ENCODE measurements at places on chromosomes 1 and 21.

- DNase-seq = no peak
Measured at GRCh38 chr21:42656872-42657271, 3.5 kb downstream of the PDE9A start.

- no peak for DNase-seq
Measured at GRCh38 chr21:31656199-31657095, 3.0 kb upstream of the SOD1 start.

DNA sequence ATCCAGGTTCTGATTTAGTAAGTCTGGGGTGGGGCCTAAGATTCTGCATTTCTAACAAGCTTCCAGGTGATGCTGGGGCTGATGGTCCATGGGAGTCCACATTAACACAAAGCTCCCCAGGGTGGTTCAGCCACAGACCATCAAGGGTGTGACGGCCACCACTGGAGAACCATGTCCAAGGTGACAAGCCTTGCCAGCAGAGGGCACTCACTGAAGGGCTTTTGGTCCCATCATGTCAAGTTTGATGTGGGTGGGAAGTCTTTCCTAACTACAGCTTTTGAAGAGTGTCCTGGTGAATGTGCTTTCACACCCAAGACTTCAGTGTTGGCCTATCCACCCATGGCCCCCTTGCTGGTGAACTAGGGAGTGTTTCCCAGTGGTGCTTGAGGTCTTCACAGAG is 67.1 kb downstream of the UBE2T start:
- no peak for DNase-seq

- DNase-seq = no peak
Measured at GRCh38 chr1:201504799-201505502, 2.0 kb downstream of the CSRP1 start.

DNA sequence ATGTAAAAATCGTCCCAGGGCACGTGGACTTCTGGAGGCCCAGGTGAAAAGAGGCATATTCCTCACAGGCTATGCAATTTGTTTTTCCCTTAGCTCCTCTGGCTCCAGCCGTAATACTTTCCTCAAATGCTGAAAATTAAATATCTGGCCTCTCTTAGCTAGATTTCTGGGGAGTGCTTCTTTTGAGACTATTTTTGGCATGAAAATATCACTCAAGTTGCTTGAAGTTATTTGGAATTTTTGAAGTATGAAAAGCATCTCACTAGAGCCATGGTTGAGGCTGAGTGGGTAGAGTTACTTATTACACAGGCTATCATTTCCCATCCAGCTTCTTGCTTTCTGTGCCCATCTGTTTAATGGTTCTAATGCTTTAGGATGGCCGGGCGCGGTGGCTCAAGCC is 59.7 kb downstream of the MYOM3 start:
- no peak for DNase-seq

GRCh38 chr1:94927405-94928175 is 680 bp upstream of the CNN3 start:
- no peak for DNase-seq

Data from stimulated activated CD8-positive, alpha-beta memory T cell treated with anti-CD3 and anti-CD28 coated beads, Interleukin-15, amount 100 ng/mL, for 4 hours (primary cell).